Osteocyte (in vitro differentiated cells): ENCODE measurements at places on chromosomes 6 and 20.

- DNase-seq: no peak
Observed at GRCh38 chr6:31139599-31139998, 733 bp upstream of the PSORS1C2 start.

- DNase-seq: no peak
Observed at GRCh38 chr20:38601216-38602184, at the start of gene ARHGAP40. ARHGAP40 (plus strand) TSS chr20:38601809.

DNA sequence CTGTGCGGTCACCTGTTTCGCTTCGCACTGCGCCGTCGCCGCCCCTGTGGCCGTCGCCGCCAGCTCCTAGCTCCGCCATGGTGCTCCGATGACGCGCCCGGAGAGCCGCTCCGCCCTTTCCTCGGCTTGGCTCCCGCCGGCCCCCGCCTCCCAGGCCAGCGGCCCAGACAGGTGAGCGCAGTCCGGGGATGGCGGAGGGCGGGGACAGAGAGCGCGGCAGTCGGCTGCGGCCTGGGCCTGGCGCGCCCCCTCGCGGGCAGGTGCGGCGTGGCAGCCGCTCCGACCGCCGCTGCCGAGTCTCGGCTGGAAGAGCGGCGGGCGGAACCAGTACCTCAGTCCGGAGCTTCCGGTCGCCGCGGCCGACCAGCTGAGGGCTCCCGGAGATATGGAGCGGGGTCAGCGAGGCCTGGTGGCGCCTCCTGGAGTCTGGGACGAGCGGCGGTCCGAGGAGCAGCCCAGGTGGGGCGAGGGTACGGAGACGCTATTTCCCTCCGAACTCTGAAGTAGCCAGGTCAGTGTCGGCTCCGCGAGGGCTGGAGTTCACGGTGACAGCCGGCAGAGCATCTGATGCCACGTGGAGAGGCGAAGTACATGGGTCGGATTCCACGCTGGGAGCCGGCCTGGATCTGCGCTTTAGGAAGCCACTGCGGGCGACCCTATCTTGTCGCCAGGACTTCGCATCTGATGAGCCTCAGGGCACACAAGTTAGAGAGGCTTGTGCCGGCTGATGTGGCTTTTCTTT is at the start of gene MAP7:
MAP7 (minus strand) TSS at position 93 of the 742 bp plus-strand sequence; CDS start at position 79, 14 bp downstream.
- DNase-seq: no peak

GRCh38 chr6:90326404-90327057 is 29.9 kb upstream of the BACH2 start:
- DNase-seq: no peak

DNA sequence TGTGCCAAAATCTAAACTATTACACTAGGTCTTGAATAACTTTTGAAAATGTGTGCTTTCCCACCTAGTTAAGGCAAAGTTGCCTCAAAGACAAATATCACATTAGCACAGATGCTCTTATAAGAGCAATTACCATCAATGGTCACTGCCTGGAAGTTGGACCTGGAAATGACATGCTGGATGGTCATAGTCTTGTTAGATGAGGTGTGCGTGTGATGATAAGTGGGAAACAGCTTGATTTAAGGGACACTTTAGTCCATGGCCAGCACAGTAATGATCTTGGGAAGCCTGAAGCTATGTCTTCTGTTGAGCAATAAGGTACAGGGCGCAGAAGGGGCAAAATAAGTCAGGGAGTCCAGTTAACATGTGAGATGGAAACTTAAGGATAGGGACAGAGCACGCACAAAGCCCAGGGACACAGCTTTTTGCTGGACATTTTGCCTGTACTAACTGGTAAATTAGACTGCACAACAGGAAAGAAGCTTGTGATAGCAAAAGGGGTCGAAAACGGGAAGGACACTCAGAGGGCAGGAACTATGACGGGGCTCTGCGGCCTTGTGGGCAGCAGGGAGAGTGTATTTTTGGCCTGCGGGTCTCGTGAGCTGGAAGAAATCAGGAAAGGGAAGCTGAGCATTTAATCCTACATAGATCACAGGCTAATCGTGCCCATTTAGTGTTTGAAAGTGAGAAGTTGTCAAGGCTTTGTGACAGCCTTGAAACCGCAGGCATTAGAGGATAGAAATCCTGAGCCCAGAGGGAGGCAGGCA is 66.7 kb upstream of the BMP2 start:
- DNase-seq: no peak

- no peak for DNase-seq
Observed at GRCh38 chr6:138844192-138844591, 48.3 kb downstream of the ECT2L start.

- no peak for DNase-seq
Observed at GRCh38 chr20:45592574-45593189, 13.6 kb upstream of the WFDC8 start.

DNA sequence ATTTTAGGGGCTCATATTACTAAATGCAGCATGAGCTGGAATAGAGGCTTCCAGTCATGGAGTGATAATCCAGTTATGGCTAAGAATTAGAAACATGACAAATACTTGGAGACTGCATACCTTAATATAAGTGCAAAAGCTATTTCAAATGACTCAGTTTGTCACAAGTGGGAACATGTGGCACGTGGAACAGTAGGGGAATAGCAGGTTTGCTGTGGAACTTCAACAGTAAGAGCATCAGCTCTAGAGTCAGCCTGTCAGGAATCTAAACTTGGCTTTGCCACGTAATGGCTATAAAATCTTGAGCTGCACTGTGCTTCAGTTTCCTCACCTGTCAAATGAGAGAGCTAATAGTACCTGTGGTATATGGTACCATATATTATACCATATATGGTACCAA is 62.1 kb downstream of the HTR1B start:
- no peak for DNase-seq

- no peak for DNase-seq
Observed at GRCh38 chr20:58744836-58745235, 52.2 kb downstream of the NPEPL1 start.

- no peak for DNase-seq
Observed at GRCh38 chr6:26097268-26097875, 10.1 kb downstream of the HFE start.

DNA sequence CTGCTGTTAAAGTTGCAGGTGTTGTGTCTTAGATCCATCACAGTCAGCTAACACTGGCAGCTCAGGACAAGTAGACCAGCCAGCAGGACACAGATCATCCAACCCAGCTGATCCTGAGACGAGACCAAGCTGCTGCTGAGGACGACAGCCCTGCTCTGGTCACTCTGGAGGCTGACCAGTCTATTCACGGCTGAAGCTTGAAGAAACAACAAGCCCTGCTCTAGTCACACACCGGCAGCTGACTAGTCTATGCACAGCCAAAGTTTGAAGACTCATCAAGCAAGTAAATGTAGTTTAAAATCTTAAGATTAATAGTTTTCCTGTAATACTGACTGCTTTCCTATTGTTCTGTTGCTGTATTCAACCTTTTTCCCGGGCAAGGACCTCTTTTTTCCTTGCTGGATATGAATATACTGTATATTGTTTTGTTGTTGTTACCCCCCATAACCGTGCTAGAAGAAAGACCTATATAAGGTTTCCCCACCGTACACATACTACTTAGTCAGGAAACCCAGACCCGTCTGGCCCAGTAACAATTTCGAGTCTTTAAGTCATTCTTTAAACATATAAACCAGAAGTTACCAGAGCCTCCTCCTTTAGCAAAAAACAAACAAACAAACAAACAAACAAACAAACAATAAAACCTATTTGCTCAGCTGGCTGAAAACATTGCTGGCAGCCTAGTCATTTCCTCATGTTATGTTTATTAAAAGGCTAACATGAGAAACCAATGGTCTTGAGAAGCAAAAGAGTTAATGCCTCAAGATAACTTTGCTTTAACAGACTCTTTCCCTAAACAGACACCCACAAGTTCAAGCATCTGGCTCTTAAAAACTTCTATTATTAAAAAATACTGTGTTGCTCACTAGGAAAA is 16.7 kb upstream of the GSTA3 start:
- DNase-seq: no peak

DNA sequence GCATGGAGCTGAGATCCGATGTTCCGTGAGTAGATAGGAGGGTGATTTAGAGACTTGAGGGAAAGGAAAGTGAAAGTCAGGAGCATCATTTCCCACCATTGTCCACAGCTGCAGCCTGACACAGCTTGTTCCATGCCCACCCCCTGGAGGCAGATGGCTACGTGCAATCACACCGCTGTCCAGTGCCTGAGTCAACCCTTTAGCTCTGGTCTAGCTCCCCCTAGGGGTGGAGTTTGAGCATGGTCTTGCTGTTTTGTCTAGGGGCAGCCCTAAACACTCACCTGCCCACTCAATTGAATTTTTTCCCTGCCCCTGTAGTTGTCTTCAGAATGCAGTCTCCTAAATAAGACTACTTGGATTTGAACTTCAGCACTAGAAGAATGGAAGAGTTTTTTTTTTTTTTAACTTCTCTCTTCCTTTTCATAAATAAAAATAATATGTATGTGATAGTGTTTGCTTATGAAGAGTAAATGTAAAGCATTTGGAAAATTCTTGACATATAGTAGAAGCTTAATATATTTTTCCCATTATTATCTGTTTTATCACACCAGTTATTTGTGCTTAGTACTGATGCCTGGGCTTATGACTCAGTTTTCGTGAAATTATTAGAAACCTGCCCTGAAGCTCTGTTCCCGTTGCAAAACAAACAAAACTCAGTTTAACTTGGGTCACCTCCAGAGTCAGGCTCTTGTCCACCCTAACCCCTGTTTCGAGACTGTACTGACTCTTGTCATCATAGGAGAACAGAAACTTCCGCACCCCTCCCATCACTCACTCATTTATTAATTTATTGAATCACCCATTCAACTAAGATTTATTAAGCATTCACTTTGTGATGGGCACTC is 814.8 kb downstream of the MAFB start:
- peak; percentile 85 for DNase-seq

GRCh38 chr20:48629960-48630315 is 197.9 kb downstream of the PREX1 start:
- DNase-seq: no peak

DNA sequence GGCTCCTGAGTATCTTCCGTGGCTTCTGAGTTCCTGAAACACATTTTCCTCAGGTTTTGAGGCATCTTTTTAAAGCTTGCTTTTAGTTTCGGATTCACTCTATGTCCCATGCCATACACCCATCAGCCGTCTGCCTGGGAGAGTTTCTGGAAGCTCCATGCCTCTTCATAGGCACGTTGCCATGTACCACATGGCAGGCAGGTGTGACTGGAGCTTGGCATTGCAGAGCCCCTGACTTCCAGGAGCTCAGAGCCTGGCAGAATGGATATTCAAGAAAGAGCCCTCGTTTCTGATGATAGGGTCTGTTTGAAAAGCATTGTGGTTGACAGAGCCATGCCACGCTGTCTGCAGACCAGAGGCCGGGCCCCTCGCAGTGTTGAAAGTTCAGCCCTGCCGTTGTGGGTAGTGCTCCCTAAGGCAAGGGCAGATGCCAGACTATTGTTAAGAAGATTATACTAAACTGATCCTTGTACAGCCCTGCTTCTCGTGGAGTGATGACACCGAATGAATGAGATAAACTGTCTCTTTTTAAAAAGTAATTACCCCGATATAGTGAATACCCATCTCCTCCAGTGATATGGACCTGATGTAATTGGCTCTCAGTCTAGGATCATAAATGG is 100.0 kb downstream of the RPP40 start:
- DNase-seq: no peak

- DNase-seq: no peak
Observed at GRCh38 chr6:40933864-40934263, 105.2 kb downstream of the UNC5CL start.

GRCh38 chr20:20195021-20195705 is 142.8 kb downstream of the CFAP61 start:
- no peak for DNase-seq

DNA sequence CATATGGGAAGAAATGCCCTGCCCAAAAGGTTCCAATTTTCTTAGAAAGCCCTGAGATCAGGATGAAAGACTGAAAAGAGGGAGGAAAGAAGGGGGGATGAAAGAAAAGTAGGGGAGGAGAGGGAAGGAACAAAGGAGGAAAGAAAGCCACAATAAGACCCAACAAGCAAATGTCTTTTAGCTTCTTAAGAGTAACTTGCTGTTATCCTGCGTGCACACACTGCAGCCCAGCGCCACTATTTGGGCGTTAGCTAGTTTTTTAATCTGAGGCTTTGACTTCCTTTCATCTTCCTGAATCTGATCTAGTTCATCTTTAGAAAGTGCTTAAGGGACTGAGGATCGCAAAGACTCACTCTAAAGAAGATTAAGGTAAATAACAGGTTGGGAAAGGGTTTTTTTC is 77.4 kb upstream of the HDDC2 start:
- no peak for DNase-seq

DNA sequence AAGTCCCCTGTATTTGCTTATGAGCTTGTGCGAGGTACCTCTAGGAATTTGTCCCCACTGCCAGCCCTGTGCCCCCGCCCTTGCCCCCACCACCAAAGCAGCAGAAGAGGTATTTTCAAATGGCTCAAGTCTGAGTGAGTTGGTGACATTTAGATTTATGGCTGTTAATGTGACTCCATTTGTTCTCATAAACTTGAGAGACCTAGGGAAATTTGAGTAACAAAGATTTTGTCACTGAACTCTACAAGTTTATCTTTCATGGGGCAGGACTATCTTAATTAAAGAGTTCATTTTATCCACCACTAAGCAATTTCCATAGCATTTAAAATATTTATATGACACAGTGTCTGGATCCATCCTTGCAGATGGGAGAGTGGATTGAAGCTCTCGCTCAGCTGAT is 108.5 kb downstream of the PRND start:
- no peak for DNase-seq

DNA sequence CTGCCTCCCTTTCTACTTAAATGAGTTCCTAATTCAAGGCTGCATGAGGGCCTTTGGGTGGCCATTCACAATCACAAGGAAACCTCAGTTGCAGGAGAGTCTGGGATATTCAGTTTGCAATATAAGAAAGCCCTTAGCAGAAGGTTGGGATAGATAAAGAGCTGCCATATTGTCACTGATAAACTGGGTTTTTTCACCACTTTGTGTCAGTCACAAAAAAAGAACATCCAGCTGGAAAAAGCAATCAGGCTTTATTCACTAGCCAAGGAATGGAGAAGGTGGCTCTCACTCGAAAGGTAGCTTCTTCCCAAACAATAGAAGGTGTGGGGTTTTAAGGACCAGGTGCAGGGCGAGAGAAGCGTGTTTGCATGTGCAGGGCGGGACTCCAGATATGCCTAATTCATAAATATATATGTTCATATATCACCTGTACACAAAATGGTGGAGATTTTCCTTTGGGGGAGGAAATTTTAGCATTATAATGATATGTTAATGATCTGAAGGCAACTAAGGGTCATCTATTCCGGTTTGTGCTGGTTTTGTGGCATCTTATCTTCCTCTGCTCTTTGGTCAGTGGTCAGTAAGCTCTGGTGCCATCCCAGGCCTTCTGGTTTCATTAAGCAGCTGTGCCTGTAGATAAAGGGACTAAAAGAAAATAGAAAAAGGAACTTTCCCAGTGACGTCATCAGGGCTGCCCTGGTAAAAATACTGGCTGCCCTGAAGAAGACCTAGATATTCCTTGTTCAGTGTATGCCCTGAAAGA is 97.1 kb upstream of the IYD start:
- no peak for DNase-seq
